ENCODE measurements at places on chromosomes 5 and 9. TPM values are rescaled to one million over a fixed set of nuclear protein-coding genes. Genes with fewer than 3 reads are reported as not detected.

DNA sequence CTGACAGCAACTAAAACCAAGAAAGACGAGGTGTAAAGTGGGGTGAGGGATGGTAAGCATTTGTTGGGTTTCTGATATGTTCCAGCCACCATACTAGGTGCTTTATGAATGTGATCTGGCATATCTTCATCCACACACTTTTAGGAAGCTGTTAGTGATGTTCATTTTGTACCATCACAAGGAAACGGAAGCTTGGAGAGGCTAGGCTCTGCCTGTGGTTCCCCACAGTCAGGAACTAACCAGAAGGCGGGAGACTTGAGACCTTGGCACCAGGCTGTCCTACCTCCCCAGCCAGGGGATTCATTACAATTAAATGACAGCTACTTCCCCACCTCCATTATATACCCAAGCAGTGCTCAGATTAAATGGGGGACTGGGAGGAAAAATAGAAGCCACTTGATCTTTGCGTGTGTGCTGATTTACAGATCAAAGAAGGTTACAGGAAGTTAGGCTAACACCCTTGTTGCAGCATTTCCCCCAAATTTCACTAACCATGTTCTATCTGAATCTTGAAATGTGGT lies 43.0 kb downstream of the SFXN1 start:
- DNase-seq: no peak

The MEF2C gene
- 7.3 TPM for total RNA-seq

DNA sequence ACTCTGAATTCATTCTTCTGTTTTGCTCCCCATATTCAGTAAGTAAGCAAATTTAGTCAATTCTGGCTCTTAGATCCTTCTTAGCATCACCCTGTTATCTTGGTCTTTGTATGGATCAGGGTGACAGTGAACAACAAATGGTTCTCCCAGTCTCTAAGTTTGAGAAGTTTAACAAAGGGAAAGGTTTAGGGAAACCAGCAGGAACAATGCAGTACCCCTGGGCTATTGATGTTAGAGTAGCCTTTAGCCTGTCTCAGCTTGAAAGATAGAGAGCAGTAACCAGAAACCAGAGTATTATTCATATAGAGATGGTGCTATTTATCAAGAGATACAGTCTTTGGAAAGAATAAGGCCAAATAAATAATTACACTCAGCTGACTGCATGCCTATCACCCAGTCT lies 241.8 kb downstream of the CDH12 start:
- DNase-seq: no peak

DNA sequence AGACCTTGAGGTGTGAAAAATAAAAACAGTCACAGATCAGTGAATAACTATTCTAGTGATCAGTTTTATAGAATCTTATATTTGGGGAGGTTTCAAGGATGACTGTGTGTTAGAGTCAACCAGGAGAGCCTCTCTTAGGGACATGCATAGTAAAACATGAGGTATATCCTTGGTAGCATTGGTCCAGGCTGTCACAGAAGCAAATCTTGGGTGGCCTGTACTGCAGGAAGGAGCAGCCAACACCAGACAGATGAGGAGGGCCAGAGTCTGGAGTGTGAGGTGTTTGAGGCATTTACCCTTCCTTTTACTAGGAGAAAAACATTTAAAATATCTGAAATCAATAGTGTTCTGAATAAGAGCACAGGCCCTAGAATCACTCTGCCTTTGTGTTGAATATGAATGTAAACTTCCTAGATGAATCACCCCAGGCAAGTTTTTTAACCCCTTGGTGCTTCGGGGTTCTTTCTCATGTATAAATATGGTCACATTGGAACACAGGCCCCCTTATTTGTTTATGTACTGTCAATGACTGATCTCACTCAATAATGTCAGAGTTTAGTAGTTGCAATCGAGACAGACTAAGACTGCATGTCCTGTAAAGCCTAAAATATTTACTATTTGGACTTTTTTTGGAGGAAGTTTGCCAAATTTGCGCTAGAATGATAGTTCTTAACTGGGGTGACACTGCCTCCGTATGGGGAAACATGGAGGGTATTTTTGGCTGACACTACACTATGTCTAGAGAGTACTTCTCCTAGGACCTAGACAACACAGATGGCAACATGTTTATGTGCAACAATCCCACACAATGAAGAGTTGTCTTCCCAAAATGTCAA lies 416.5 kb upstream of the POU5F2 start:
- no peak for DNase-seq

The STXBP1 gene
- 73.1 TPM for total RNA-seq

All from HFFc6 (cell line).